ENCODE measurements at places on chromosomes 16 and 17.

DNA sequence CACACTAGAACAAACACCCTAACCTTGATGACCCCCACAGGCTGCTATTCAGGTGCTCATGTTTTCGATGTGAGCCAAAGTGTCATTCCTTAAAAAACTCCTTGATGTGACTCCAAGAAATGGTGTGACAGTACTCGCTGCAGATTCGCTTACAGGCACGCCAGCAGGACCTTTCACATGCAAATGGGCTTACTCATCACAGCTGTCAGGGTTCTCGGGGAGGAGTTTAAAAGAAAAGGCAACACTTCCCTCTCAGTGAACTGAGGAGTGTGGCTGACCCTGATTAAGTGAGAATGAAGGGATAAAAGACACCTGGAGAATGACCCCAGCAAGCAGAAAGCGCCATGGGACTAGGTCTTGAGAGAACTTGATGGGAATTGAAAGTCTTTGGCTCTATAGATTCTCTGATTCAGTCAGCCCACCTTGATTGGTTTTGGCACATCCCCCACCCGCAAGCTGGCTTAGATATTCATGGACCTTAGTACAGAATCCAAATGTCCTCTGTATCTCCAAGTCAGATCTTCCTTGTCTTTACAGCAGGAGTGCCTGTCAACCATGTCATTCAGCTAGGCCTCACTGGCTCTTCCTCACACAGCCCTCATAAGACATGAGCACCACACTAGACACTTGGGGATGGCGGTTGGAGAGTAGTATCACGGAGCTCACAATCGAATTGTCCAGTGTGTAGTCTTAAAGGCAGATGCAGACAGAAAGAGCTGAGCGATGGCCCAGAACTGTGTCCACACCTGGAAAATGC is 82.6 kb downstream of the HIC1 start:
- H3K4me3 ChIP-seq = no peak overlapping the region
- DNase-seq = peak; percentile 20
- H3K36me3 ChIP-seq = no peaks in the 10 kb centered on the region
- H3K27me3 ChIP-seq = no peaks in the 10 kb centered on the region
- peaks cover 25% of the 10 kb centered on the region for H3K4me1 ChIP-seq

DNA sequence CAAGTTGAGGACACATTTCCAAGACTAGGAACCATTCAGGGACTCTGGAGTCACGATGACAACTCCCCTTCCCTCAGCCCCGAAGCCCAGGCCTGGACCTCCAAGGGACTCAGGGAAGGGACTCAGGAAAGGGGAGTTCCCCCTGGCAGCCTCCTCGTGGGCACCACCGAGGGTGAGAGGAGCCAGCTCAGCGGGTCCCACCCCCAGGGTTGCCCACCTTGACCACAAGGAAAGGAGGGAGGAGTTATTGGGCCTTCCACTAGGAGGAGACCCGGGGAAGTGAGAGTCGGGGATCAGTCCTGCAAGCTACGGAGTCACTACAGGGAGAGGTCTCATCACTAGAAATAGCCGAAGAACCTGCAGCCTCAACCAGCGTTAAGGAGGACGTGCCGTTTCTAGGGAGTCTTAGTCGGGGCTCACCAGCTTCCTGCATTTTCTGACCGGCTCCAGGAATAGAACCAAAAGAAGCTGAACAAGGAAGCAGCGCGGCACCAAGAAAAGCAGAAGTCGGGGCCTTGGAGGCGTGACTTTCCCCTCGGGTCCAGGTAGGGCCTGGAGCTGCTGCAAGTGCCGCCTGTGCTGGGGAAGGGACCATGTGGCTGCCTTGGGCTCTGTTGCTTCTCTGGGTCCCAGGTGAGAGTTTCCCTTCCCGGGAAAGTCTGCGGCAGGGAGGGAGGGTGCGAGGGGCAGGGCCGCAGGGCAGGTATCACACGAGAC is at the start of gene CD300A:
TSS of gene CD300A (plus strand) at position 524 of the 717 bp plus-strand sequence. CDS start at position 594, 70 bp downstream.
- DNase-seq = no peak
- H3K36me3 ChIP-seq = no peaks in the 10 kb centered on the region
- no peaks in the 10 kb centered on the region for H3K4me1 ChIP-seq
- H3K27ac ChIP-seq = no peak within 1 kb of the TSS
- no peaks in the 10 kb centered on the region for H3K27me3 ChIP-seq

DNA sequence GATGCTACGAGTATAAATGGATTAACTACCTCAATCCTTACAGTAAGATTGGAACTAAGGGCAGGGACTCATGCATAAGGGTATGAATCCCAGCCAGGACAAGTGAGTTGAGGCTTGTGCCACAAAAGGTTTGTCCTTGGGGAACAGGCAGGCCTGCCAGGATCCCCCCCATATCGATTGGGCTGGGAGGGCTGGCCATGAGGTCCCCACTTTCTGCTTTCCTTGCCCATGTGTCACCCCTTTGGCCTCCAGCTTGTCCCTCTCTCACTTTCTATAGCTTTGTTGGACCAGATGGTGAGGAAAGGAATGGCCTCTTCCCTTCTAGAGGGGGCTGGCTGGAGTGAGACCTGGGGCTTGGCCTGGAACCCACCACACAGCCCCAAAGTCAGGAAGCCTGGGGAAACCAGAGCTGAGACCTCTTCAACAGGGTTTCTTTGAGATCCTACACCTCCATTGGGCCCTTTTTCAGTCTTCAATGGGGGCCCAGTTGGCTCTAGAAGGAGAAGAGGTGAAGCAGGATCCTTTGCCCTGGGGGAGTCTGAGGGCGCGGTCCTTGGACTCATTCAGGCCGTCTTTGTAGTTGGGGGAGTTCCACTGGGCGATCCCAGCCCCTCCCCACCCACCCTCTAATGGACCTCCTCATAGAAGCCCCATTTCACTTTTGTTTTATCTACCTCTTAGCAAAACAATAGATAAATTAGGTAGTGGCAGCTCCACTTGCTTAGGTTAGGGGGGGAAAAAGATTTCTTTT is 57.3 kb downstream of the IGF2BP1 start:
- H3K27me3 ChIP-seq = peaks cover 4% of the 10 kb centered on the region
- peak overlapping the region; percentile 3 for H3K4me3 ChIP-seq
- no peak overlapping the region for H3K27ac ChIP-seq
- peaks cover 9% of the 10 kb centered on the region for H3K36me3 ChIP-seq

DNA sequence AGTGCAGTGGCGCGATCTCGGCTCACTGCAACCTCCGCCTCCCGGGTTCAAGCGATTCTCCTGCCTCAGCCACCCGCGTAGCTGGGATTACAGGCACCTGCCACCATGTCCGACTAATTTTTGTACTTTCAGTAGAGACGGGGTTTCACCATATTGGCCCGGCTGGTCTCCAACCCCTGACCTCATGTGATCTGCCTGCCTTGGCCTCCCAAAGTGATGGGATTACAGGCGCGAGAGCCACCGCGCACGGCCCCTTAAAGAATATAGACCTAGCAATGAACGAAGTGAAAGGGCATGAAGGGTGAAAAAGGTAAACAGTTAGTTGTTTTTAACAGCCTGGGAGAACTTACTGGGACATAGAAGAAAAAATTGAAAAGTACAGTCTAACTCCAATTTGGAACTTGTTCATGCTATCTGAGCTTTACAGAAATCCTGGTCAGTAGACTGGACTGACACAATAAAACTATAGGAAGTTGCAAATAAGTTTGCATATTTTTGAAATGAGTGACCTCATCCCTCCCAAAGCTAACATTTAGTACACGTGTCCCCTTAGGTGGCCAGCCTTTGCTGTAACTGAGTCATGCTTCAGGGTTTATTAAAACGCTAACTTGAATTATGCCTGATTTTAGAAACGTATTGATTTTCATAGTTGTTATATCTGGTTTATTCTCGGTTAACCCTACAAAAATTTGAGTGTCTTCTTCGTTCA is 1.8 kb downstream of the COG1 start:
- DNase-seq = no peak
- peaks cover 32% of the 10 kb centered on the region for H3K4me1 ChIP-seq
- H3K4me3 ChIP-seq = peak overlapping the region; percentile 87
- peaks cover 31% of the 10 kb centered on the region for H3K36me3 ChIP-seq
- no peaks in the 10 kb centered on the region for H3K27me3 ChIP-seq

- no peaks in the 10 kb centered on the region for H3K4me1 ChIP-seq
- H3K27ac ChIP-seq = no peak overlapping the region
Measured at GRCh38 chr17:64750891-64751677, 89.0 kb upstream of the SMURF2 start.

GRCh38 chr17:74639704-74640151 is 16.2 kb upstream of the CD300E start:
- no peaks in the 10 kb centered on the region for H3K36me3 ChIP-seq
- H3K4me3 ChIP-seq = no peak overlapping the region
- H3K27ac ChIP-seq = no peak overlapping the region
- peaks cover 9% of the 10 kb centered on the region for H3K4me1 ChIP-seq
- peaks cover 54% of the 10 kb centered on the region for H3K27me3 ChIP-seq

DNA sequence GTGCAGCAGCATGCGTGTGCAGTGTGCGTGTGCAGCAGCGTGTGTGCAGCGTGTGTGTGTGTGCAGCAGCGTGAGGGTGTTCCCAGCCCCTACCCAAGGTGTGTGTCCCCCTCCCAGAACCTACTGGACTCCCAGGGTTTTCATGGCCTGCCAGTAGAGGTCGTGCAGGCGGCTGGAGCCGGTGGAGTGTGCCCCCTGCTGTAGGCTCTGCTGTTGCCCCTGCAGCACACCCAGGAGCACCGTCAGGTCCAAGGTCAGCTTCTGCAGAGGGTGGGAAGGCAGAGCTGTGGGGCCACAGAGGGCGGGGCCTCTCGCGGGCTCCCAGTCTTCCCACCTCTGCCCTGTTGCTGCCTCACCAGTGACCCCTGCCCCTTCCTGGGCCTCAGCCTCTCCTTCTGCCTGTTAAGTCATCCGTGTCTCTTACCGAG is 14.9 kb downstream of the MYBBP1A start:
- H3K27me3 ChIP-seq = no peaks in the 10 kb centered on the region
- no peak overlapping the region for H3K27ac ChIP-seq
- H3K4me1 ChIP-seq = no peaks in the 10 kb centered on the region
- no peaks in the 10 kb centered on the region for H3K36me3 ChIP-seq
- H3K4me3 ChIP-seq = no peak overlapping the region

- H3K4me3 ChIP-seq = no peak overlapping the region
- H3K4me1 ChIP-seq = no peaks in the 10 kb centered on the region
- H3K27me3 ChIP-seq = peaks cover 24% of the 10 kb centered on the region
- DNase-seq = no peak
Measured at GRCh38 chr17:35953720-35954119, 10.2 kb upstream of the LYZL6 start.

DNA sequence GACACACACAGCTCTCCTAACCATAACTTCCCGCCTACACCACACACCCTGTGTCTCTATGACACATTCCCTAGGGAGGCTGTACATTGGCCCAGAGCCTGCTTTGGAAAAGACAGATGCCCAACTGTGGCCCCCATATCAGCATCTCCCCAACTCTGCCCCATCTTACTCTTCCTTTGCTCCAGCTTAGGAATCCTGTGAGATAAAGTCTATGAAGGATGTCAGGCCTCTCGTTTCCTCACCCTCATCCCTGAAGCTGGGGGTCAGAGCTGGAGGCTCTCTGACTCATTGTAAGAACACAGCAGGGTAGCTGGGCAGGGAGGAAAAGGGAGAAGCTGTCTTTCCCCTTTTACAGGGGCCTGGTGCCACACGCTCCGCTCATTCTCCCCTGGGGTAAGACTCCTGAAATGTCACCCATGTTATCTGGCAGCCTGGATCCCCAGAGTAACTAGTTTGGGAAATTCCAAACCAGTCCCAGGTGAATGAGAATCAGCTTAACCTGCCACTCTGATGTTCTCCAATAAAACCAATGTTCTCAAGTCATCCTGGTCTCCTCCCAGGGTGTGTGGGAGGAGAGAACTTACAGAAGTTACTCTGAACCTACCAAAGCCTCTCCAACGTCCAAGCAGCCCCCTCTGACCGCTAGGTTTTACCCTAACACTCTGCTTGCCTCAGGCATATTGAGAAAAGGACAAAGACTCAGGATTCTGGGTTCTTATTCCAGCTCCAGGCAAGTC is 2.8 kb downstream of the RAPGEFL1 start:
- H3K27me3 ChIP-seq = no peaks in the 10 kb centered on the region
- no peak overlapping the region for H3K27ac ChIP-seq
- H3K4me3 ChIP-seq = peak overlapping the region; percentile 70
- H3K36me3 ChIP-seq = peaks cover 3% of the 10 kb centered on the region
- DNase-seq = no peak

- peaks cover 8% of the 10 kb centered on the region for H3K4me1 ChIP-seq
- no peaks in the 10 kb centered on the region for H3K27me3 ChIP-seq
- H3K4me3 ChIP-seq = no peak overlapping the region
- H3K27ac ChIP-seq = peak overlapping the region; percentile 57
- no peaks in the 10 kb centered on the region for H3K36me3 ChIP-seq
Measured at GRCh38 chr17:79549141-79549915, 61.5 kb downstream of the RBFOX3 start.

DNA sequence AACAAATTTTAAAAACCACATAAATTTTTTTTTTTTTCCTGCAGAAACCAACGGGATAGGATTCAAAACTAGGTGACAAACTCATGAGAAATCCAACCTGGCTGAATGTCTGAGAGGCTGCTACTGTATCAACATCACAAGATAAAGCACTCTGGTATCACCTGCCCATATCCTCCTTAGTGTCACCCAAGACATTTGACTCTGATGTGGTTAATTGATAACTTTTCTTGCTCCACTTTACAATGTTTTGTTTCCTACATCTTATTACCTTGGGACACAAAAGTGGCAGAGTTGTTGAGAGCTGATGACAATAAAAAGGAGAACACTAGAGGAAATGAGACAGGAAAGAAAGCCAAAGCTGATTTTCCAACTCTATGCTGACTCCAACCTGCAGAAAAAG is 4.0 kb upstream of the FBXL20 start:
- H3K4me1 ChIP-seq = peaks cover 11% of the 10 kb centered on the region
- DNase-seq = no peak
- H3K27ac ChIP-seq = no peak overlapping the region
- H3K36me3 ChIP-seq = peaks cover 16% of the 10 kb centered on the region
- peak overlapping the region; percentile 44 for H3K4me3 ChIP-seq
- peaks cover 4% of the 10 kb centered on the region for H3K27me3 ChIP-seq

DNA sequence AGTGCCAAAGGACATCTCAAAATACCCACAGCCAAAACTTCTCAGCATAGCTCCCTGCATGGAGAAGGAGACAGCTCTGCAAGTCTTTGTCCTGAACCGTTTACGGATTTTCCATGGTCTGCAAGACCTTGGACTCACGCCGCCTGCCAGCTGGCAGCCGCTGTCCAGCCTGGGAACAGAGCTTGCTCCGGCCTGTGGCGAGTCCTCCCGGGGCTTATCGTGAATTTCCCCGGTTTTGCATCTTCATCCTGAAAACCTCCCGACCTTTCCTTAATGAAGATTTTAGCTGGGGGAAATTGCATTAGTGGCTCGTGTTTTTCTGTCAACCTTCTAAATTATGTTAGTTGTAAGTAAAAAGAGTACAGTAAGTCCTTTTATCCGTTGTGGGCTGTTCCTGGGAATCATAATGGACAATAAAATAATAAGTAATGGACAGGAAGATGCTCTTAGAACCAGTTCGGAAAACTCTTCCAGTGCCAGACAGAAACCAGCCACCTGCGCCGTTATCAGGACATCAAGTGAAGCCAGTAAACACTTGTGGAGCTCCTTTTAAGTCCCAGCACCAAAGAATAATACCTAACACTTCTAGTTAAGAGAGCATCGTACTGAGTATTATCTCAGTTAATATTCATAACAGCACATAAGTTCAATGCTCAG is 112.4 kb upstream of the NOL11 start:
- peaks cover under 1% of the 10 kb centered on the region for H3K36me3 ChIP-seq
- H3K4me1 ChIP-seq = peaks cover 8% of the 10 kb centered on the region
- H3K4me3 ChIP-seq = no peak overlapping the region
- H3K27ac ChIP-seq = no peak overlapping the region
